ENCODE measurements at places on chromosomes 2 and 18.

DNA sequence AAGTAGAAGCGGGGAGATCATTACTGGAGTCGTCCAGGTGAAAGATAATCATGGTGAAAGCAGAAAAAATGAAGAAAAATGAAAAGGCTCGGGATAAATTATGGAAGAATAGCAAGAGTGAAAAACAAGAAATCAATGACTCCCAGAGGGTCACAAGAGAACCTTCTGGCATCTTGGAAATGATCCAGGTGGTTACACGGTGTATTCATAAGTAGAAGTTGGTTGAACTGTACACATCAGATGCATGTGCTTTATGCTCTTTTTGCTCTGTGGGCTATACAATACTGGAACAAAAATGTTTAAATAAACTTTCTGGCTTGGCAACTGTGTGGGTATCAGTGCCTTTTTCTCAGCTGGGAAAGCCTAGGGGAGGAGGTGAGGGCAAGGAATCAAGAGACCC lies 348.9 kb downstream of the RND3 start:
- DNase-seq: no peak

DNA sequence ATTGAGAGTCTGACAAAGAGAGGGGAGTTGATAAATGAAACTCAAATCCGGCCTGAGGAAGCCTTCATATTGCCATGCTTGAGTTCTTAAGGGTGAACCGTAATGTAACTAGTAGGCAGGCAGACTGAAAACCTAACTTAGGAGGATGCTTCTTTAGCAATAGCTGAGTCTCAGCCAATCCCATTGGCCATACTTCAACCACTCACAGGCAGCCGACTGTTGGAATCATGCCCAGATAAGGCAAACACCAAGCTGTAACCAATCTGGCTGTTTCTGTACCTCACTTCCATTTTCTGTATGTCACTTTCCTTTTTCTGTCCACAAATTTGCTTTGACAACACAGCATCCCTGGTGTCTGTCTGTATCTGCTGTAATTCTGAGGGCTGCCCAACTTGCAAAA lies 39.5 kb downstream of the TPRKB start:
- no peak for DNase-seq

GRCh38 chr2:157746234-157746950 lies 117.7 kb upstream of the ACVR1C start:
- no peak for DNase-seq

DNA sequence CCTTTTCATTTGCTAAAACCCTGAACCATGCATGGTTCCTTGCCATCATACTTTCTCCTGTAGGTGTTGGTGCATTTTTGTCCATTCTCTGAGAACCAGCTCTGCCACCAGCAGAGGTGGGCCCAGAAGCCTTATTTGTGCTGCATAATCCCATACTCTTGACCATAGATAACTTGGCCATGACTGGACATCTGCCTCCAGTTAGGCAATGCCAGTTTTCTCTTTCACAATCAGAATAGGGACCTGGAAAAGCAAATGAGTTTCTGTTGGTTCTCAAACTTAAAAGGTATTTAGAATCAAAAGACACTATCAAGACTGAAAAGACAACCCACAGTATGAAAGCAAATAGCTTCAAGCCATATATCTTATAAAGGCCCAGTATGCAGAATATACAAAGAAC lies 167.3 kb downstream of the MAIP1 start:
- no peak for DNase-seq

DNA sequence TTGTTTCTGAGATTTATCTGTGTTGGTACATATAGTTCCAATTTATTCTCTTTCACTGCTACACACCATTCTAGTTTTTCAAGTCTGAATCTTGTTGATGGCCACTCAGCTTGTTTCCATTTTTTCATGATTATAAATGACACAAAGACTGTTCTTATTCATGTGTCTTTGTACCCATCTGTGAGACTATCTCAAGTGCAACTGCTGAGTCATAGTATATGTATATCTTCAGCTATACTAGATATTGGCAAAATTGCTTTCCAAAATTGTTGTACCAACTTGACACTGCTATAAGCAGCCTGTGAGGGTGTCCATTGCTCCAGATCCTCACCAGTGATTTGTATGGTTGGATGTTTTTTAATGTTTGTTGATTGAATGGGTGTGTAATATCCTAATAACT lies 37.2 kb upstream of the RTN4 start:
- no peak for DNase-seq

GRCh38 chr2:200025717-200026116 lies 70.3 kb downstream of the MAIP1 start:
- peak; percentile 57 for DNase-seq

DNA sequence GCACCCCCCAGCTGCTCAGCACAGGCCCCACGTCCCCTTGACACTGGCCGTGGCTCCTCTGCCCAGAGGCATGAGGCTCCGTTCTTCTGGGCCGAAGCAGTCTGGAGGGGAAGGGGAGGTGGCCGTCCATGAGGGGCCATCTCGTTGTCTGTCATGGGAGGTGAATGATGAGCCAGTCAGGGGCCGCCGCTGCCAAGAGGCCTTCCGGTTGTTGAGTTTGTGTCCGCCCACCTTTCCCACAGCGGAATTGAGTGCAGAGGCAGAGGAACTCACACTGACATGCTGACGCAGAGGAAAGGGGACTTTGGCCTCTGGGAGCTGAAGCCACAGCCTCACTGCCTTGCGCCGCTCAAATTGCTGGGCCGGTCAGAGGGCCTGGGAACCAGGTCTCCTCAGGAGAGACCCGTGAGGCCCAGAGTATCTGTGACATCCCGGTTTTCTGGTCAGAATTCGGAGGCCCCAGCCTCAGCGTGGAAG lies 268.4 kb downstream of the ATAD2B start:
- DNase-seq: peak; percentile 90
